Activated naive CD4-positive, alpha-beta T cell treated with anti-CD3 and anti-CD28 coated beads for 36 hours (primary cell): ENCODE measurements at places on chromosomes 16 and 17.

DNA sequence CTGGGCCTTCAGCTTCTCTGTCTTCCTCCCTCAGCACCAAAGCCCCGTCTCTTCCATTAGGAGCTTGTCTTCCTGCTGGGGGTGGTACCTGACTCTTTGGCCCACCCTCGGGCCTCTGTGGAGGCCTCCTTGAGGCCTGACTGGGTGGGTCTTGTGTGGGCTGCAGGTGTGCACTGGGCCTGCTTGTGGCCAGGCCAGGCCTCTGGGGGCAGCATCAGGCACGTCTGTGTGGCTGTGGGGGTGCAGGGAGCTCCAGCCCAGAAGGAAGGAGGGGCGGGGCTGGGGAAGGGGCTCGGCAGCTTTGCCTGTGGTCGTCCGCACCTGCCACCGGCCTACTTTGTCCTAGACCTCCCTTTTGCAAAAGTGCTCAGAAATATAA lies 7.0 kb downstream of the PIGQ start:
- no peak for DNase-seq

DNA sequence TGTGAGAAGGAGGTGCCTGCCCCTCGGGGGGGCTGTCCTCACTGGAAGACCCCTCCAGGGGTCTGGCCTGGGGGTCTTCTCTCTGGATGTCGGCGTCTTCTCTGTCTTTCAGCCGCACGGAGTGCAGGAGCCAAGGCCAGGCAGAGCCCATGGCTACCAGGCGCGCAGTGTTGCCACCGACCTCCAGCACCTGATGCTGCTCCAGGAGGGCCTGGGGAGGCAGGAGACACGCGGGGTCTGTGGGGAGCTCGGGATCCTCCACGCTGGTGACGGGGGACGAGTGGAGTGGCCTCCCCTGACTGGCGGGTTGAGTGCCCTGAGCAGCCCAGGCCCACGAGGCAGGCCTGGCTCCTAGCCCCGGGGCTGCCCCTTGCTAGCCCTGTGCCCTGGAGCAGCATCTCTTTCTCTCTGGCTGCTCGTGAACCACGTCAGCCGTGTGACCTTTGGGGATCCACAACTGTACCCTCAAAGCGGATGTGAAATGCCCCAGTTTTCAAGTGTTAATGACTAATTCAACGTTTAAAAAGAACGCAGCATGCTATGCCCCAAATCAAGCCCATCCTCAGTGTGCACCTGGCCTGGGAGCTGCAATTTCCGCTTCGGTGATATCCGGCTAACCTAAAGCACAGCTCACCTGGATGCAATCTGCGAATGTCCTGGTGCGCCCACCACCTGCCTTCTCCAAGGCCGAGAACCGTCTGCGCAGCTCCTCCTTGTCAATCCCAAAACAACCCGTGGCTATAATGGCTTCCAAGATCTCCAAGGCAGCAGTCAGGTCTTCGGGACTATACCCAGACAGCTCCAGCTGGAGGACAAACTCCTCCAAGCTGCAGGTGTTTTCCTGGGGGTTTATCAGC lies 62.9 kb downstream of the IL21R start:
- DNase-seq: no peak

DNA sequence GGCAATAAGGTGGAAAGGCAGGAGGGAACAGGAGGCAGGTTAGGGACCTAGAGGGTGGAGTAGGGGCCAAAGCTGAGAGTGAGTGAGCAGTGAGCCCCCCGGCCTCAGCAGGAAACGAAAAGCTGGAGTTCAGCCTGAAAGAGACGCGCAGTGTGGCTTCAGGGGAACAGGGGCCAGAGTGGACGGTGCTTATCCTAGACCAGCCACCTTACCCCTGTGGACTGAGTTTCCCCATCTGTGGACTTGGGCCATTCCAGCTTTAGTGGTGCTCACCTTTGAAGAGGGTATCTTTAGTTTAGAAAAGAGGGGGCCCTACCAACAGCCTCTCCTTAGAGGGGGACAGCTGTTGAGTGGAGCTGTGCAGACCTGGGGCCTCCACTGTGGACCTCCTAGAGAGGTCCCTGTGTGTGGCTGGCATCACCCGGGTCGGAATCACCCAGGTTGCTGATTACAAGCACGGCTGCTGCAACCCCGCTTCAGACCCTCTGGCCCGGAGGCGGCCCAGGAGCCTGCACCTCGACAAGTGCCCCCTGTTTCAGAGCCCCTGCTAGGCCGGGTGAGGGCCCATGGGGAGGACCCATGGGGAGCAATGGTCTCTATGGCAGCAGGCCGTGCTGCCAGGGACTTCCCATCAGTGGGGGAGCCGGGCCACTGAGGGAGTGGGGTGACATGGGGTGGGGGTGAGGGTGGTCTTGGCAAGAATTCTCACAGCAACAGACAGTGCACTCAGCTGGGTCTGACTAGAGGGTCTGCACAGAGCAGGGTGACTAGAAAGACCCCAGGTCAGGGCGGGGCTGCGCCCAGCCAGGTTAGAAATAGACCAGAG lies 2.6 kb downstream of the GPR142 start:
- no peak for DNase-seq

- DNase-seq: no peak
Measured at GRCh38 chr16:4718466-4718865, 15.6 kb downstream of the ANKS3 start.

DNA sequence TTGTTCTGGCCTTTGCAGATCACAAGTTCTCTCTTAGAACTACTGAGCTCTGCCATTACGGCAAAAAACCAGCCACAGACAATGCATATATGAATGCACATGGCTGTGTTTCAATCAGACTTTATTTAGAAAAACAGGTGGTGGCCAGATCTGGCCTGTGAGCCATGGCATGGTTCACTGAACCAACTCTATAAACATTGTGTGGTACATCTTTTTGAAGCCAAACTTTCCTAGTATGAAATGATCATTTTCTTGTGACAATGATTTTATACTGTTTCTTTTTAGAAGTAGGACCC lies 65.9 kb upstream of the AMZ2 start:
- DNase-seq: no peak

- DNase-seq: no peak
Measured at GRCh38 chr16:10658943-10659342, 35.8 kb downstream of the TEKT5 start.

DNA sequence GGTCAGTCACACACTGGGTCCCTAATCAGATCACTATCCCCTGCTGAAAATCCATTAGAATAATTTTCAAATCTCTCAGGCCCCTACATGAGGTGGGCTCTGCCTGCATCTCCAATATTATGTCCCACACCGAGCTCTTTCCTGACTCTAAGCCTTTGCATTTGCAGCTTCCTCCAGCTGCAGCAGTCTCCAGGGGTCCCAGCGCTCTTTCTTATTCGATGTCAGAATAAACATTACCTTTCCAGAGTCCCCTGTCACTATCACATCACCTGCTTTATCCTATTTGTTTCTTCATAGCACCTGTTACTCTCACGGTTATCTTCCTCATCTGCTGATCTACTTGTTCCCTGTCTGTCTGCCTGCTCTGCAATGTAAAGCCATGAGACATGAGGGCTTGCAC lies 57.3 kb upstream of the MON1B start:
- no peak for DNase-seq

DNA sequence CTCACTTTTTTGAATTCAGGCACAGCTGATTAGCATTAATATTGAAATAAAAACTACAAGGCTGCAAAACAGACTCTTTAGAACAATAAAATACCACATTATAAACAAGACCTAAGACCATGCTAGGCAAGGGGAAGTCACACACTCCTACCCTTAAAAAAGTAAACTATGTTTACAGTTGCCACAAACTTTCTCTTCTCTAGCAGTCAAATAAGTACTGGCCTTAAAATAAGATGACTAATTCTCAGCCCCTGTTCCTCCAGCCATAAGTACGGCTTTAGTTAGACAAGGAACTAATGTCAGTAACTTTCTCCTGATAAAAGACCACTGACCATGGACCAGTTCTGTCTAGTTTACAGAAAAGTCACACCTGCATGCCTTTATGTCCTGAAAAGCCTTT lies 19.5 kb upstream of the CPHXL start:
- no peak for DNase-seq

GRCh38 chr16:51763072-51763661 lies 612.1 kb upstream of the SALL1 start:
- DNase-seq: no peak

DNA sequence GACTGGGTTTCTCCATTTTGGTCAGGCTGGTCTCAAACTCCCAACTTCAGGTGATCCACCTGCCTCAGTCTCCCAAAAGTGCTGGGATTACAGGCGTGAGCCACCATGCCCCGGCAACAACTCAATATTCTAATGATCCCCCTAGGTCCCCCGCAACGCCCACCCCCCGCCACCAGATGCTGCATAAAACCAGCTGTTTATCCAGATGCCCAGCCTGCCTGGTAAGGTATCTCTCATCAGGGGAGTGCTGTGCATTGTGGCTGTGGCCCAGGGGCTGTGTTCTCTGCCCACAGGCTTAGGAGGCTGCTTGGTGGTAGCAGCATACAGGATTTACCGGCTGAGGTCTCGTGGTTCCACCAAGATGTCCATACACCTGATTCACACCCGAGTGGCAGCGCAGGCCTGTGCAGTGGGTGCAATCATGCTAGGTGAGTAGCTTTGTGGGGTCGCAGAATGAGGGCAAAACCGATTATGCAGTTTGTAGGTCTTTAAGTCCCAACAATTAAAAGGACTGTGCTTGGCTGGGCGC lies 1.3 kb downstream of the HIGD1B start:
- no peak for DNase-seq

DNA sequence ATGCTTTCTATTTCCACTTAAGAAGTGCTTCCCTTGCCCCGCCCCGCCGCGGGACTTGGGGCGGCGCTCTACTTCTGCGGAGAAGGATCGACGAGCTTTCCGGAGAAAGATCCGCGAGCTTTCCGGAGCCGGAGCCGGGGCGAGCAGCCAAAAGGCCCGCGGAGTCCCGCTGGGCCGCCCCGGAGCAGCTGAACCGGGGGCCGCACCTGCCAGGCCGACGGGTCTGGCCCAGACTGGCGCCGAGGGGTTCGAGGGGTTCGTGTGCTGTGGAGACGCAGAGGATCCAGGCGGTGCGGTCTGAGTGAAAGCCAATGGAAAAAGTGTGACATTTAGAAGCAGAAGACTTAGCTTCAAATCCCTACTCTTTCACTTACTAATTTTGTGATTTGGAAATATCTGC lies 50.8 kb downstream of the TBC1D26 start:
- DNase-seq: peak; percentile 8

DNA sequence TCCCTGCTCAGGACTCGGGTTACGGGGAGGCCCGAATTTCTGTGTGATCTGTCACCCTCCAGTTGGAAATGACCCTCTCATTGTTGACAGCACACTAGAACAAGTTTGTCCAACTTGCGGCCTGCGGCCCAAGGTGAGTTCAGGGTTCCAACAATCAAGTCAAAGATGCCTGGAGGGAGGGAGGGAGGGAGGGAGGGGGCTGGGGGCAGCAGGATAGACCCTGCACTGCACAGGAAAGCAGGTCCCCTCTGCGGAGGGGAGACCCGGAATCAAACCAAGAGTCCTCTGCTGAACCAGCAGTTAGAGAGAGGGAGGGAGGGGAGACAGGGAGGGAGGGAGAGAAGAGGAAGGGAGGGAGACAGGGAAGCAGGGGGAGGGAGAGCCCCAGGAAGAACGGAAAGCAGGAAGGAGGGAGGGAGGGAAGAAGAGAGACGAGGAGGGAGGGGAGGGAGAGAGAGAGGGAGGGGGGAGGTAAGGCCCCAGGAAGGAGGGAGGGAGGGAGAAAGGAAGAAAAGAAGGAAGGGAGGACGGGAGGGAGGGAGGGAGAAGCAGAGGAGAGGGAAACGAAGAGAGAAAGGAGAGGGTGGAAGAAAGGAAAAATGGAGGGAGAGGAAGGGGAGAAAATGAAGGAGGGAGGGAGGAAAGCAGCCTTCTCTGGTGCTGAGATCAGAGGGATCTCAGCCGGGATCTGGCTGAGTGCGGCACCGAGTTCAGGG lies 96.7 kb upstream of the CDH5 start:
- DNase-seq: no peak

DNA sequence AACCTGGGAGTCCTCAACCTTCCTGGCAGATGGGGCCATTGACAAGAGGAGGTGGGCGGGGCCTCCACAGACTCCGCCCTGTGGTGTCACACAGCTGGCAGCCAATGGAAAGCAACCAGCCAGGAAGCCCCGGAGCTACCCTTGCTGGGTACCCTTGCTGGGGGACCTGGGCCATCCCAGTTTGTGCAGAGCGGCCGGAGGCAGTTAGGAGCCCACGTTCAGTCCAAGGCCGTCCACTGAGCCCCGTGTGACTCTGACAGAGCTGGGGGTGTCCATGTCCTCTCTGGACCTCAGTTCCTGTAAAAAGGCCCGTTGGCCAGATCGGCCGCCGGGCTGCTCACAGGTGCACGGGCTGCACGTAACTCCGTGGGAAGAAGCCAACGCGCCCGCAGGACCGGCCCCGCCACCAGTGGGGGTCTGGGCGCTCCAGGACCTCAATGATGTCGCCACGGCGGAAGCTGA lies 17.1 kb upstream of the FAM83G start:
- DNase-seq: peak; percentile 50

DNA sequence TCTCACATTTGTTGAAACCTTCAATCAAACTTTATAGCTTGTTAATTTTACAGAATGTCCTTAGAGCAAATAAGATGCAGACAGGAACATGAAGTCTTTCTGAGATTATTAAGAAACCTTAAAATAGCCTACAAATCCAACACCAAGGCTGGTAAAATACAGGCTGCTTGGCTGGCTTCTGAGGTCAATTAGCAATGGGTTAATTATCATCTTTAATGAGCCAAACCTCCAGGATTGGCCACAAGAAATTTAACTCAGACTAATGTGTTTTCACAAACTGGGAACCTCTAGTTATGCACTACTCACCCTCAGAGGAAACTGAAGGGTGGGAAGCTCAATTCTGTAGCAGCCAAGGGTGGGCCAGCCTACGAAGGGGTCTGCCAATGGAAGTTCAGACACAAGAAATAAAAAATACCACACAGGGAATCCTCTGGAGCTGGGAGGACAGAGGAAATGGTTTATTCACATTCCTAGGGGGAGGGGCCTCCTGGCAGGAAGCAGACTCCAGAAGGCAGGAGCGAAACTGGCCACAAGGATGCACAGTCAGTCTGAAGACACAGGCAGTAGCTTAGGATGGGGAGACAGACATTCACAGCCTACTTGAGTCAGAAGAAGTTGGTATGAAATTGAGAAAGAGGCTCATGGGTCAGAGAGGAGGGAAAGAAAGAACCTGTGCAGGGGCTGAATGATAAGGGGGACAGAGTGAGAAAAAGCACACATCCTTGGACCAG lies 36.1 kb downstream of the HIC1 start:
- no peak for DNase-seq

DNA sequence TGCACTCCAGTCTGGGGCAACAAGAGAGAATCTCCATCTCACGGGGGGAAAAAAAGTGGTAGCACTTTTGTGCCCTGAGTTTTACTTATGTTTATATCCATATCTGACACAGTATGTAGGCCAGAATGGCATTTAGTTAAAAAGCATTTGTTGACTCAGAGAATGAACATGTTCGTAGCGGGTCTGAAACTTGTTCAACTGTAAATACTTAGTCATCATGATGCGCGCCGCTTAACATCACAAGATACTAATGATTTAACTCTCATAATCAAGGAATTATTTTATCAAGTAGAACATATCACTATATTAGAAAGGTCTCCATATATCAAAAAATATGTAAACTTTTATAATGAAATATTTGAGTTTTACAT lies 55.3 kb upstream of the ITGA2B start:
- DNase-seq: no peak

GRCh38 chr16:21277927-21278706 lies at the start of gene CRYM:
Gene CRYM, minus strand, starts transcription at chr16:21278290. Its CDS starts 39 bp downstream, at chr16:21278251.
- DNase-seq: peak; percentile 69
